ENCODE measurements at places on chromosomes 12 and 14.

DNA sequence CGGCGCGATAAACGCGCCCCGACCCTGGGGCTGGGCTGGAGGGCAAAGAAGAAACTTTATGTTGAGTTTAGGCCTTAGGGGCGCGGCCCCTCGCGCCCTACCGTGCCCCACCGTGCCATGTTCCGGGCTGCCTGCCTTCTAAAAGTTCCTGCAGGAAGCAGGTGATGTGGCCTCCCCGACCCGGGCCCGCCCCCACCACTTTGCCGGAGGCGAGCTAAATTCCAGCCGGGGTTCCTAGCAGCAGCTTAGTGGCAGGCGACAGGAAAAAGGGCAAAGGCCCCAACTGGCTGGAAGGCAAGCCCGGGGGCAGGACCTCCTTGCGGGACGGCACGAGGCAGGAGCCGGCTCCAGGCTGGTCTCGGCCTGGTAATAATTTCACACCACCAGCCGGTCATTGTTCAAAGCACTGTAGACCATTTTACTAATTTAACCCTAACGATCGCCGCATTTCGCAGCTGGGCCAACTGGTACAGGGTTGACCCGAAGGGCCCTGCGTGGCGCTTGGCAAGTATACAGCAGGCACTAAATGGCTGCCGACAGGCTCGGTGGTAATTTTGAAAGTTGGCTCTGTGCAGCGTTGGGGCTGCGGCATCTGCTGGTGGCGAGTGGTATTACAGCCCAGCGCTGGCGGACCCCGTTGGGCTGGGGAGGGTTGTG lies 895 bp upstream of the CCDC88C start:
- peak; percentile 46 for DNase-seq

GRCh38 chr12:52151837-52152783 lies 39.7 kb downstream of the KRT80 start:
- peak; percentile 53 for DNase-seq

GRCh38 chr14:77985211-77985615 lies 185.0 kb upstream of the NRXN3 start:
- no peak for DNase-seq

GRCh38 chr14:51095854-51096823 lies 1.2 kb upstream of the TRIM9 start:
- no peak for DNase-seq

DNA sequence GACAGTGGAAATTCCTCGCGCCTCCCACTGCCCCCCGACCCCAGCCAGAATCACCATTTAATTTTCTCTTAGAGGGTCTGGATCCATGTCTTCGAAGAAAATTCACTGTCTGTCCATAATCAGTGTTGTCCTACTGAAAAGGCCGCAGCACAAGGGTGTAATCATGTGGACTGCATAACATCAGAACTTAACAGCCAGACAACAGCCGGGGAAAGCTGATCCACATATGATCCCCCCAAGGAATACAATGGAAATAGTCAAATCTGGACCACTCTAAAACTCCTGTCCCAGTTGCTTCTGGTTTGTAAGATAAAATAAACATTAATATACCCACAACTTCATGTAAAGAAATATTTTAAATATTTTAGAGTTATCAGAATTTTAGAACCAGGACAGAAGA lies 177.5 kb downstream of the SSPN start:
- no peak for DNase-seq

DNA sequence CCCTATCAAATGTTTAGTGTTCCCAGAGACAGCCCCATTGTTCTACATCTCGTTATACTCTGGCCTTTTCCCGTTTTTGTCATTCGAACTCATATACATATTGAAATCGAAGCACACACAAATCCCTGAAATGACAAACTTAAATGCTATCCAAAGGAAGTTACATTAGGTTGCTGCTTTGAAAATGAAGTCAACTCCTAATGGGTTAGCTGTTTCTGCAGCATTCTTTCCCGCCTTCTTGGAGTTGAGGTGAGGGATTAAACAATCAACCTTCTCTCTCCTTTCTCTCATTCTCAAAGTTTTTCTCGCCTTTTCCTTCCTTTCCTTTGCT lies 642 bp upstream of the PHC1 start:
- DNase-seq: no peak

DNA sequence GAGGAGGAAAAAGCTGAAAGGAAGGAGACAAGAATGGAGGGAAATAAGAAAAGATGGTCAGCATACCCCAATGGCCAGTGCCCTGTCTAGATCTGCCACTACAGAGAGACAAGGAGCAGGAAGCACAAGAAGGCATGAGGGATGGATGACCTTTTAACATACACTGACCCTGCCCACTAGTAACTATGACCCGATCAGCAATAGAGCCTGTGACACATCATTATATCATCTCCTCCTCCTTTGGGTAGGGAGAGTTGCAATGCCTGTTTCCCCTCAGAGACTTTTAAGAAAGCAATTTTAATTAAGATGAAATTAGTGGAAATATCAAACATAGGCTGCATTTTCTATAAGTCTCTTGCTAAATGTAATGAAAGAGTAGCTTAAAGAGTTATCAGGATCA lies 4.7 kb upstream of the SLC2A13 start:
- DNase-seq: no peak

DNA sequence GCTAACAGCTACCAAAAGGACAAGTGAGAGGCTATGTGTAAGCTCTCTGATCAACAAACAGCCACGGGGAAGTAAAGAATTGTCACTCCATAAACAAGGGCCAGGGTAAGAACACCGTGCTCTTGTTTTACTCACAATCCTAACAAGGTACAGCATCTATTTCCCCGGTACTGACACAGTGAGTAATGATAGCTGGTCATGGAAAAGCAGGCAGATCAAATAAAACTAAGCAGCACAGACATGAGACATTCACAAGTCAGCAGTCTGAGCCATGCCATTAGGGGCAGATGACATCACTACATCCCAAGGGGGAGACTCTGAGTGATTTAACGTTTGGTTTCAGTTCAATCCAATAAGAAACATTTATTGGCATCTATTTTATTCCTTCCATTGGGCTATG lies 54.4 kb downstream of the ARL6IP4 start:
- no peak for DNase-seq

DNA sequence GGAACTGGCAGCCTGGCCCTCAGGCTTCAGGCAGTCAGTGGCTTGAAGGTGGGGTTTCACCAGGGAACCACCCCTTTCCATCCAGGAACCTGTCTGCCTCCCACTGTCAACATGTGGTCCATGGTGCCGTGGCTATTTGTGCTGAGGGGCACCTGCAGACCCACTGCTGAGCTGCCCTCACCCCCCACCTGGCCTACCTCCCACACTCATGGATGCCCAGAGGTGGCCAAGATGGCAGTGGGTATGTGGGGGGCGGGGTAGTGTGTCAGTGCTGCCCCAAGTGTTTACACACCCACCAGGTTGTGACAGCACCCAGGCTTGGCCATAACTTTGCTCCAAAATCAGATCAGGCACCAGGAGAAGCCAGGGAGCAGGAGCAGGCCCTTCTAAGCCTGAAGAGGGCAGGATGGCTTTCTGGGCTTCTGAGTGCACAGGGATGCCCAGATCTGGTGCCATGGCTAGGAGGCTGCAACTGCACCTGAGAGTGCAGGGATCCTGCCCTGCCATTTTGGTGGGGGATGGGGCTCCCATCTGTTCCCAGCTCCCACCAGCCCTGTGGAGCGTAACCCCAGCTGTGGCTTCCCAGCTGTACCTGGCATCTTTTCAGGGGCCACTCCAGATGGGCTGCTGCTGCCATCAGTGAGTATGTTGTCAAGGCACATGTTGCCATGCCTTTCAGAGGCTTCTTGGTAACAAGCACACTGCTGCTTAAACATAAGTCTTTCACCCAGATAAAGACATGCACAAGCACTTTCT lies 263.9 kb downstream of the LRIG3 start:
- DNase-seq: no peak

- DNase-seq: no peak
These were observed 137.1 kb upstream of the FOXG1 start for GRCh38 chr14:28629328-28630004.

DNA sequence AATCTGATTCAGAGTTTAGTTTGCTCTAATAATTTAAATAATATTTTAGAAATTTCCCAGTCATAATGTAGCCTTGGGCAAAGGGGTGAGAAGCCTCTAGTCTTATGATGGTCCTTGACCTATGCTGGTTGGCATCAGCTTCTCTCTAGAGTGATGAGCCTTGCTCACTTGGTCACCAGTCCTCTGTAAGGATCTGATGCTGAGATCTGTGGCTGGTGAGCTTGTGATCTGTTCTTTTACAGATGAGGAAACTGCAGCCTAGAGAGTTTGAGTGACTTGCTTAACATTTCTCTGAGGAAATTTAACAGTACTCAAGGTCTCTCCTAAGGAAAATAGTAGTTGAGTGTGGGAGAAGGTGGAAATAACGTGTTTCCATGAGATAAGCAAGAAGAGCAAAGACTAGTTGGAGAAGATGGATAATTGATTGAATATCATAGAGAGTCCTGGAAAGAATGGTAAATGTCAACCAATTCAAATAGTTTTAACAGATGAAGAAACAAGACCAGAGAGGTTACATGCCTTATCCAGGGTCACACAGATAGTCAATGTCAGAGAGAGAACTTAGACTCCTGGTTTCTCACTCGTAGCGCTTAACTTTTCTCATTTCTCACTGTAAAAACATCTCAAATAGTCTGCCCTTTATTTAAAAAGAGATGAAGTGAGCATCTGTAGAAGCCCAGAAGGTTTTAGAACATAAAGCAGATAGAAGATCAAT lies 89.7 kb upstream of the ETV6 start:
- no peak for DNase-seq

GRCh38 chr12:82414926-82415325 lies 56.6 kb downstream of the METTL25 start:
- no peak for DNase-seq

- no peak for DNase-seq
These were observed 144.5 kb downstream of the TGFB3 start for GRCh38 chr14:75837151-75837787.

DNA sequence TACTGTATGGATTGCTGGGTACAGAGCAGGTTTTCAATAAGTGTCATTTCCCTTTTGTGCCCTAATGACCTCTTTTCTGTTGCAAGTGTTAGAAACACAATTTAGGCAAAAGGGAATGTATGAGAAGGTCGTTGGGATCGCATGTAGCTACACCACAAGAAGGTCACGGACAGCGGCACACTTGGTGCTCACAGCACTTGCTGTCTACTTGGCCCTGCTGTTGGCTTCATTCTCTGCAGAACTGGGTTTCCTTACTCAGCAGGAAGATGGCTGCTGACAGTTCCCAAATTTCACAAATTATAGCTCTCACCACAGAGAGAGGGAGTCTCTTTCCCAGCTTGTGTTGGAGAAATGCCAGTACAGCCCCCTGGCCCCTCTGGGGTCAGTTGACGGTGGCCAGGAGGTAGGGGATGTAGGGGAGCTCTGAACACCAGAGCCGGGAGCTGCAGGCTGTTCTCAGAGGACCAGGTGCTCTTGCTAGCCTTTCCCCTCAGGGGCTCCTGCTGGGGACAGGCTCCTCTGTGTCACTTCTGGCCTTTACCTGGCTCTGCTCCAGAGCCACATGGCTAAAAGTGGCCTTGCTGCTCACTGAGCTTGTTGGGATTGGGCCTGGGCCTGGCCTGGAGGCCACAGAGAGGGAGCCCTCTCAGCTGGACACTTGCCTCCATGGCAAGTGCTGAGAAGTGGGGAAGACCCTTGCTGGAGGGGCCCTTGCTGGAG lies 50.9 kb upstream of the BCL7A start:
- no peak for DNase-seq

DNA sequence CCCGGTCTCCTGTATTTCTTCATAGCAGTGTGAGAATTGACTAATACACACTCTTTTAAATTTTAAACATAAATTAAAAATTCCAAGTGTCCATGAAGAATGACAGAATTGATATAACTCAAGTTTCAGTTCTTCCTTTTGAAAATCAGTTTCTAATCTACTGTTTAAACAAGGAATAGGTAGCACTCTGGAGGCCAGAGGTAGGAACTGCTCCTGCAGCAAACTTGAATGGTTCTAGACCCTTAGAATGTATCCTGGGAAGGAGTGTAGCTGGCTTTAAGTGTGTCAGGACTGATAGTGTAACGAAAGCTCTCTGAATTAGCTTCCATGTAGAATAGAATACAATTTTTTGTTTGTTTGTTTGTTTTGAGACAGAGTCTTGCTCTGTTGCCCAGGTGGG lies 76.8 kb downstream of the AKAP6 start:
- DNase-seq: no peak

- no peak for DNase-seq
These were observed 82.9 kb upstream of the DYNC1H1 start for GRCh38 chr14:101881426-101881825.

- DNase-seq: no peak
These were observed 16.2 kb downstream of the LPCAT3 start for GRCh38 chr12:7001921-7002591.

- no peak for DNase-seq
These were observed 21.0 kb upstream of the SNX6 start for GRCh38 chr14:34650786-34651584.

GRCh38 chr12:112219195-112219594 lies 93.8 kb downstream of the TRAFD1 start:
- DNase-seq: no peak

GRCh38 chr14:101719708-101720107 lies 41.8 kb upstream of the PPP2R5C start:
- no peak for DNase-seq

DNA sequence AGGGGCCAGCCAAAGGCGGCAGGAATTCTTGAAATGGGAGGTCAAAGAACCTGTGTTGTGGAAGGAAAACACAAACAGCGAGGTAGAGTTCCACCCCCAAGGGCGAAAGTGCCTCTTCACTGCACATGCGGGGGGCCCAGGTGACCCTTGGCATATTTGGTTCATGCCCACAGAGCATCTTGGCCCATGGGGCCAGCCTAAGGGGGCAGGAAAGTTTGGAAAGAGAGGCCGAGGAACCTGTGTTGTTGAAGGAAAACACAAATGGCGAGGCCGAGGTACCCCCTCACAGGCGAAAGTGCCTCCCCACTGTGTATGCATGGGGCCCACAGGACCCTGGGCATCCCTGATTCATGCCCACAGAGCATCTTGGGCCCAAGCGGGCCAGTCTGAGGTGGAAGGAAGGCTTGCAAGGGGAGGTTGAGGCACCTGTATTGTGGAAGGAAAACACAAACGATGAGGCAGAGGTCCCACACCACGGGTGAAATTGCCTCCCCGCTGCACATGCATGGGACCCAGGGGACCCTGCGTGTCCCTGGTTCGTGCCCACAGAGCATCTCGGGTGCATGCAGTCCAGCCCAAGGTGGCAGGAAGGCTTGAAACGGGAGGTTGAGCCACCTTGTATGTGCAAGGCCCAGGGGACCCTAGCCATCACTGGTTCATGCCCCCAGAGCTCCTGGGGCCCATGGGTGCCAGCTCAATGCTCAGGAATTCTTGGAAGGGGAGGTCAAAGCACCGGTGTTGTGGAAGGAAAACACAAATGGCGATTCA lies 384.1 kb downstream of the ALG10 start:
- DNase-seq: no peak

- no peak for DNase-seq
These were observed 7.6 kb upstream of the CCDC184 start for GRCh38 chr12:48175613-48176416.

- no peak for DNase-seq
These were observed 803.5 kb downstream of the FLRT2 start for GRCh38 chr14:86333493-86333892.

GRCh38 chr12:3225796-3226180 lies 148.6 kb downstream of the TSPAN9 start:
- no peak for DNase-seq

Measured in NCI-H774 (cell line).